CD8-positive, alpha-beta memory T cell (primary cell): ENCODE measurements at places on chromosomes 12 and 14.

- no peaks in the 10 kb centered on the region for H3K36me3 ChIP-seq
- no peak for DNase-seq
- no peak overlapping the region for H3K27ac ChIP-seq
- H3K27me3 ChIP-seq = no peaks in the 10 kb centered on the region
- no peak overlapping the region for H3K4me3 ChIP-seq
These were observed 180.8 kb downstream of the ZFP36L1 start for GRCh38 chr14:68612049-68612448.

GRCh38 chr14:55505846-55506245 is 65.4 kb upstream of the TBPL2 start:
- H3K27ac ChIP-seq = no peak overlapping the region
- H3K4me3 ChIP-seq = no peak overlapping the region
- H3K4me1 ChIP-seq = no peaks in the 10 kb centered on the region
- H3K27me3 ChIP-seq = no peaks in the 10 kb centered on the region
- H3K36me3 ChIP-seq = no peaks in the 10 kb centered on the region

GRCh38 chr14:31902002-31902401 is 175.1 kb upstream of the ARHGAP5 start:
- H3K36me3 ChIP-seq = no peaks in the 10 kb centered on the region
- no peak overlapping the region for H3K27ac ChIP-seq
- no peaks in the 10 kb centered on the region for H3K27me3 ChIP-seq

- H3K36me3 ChIP-seq = no peaks in the 10 kb centered on the region
- no peaks in the 10 kb centered on the region for H3K27me3 ChIP-seq
These were observed 627.0 kb upstream of the FBXO33 start for GRCh38 chr14:40058901-40059897.

GRCh38 chr14:100484531-100485267 is 102.5 kb downstream of the BEGAIN start:
- H3K4me3 ChIP-seq = no peak overlapping the region
- H3K36me3 ChIP-seq = no peaks in the 10 kb centered on the region
- H3K27me3 ChIP-seq = no peaks in the 10 kb centered on the region
- no peak for DNase-seq

DNA sequence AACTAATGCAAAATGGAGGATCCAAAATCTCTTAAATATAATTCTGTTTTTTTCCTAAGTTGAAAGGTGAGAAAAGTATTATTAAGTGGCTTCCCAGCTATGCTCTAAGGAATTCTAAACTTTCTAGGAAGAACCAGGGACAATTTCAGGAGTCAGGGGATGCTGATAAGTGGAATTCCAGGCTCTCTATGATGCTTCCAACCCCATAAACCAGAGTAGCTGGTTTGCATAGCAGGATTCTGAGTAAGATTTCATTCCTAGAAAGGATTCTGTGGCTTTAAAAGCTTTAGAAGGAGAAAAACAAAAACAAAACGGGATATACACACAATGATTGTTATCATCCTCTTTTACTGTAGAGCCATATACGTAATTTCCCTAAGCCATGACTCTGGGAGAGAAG is 93.9 kb downstream of the SLC16A7 start:
- H3K36me3 ChIP-seq = no peaks in the 10 kb centered on the region
- no peak for DNase-seq
- no peaks in the 10 kb centered on the region for H3K4me1 ChIP-seq
- H3K27me3 ChIP-seq = no peaks in the 10 kb centered on the region

GRCh38 chr12:64801381-64801780 is 23.1 kb upstream of the TBC1D30 start:
- H3K36me3 ChIP-seq = no peaks in the 10 kb centered on the region
- H3K4me1 ChIP-seq = no peaks in the 10 kb centered on the region
- no peak overlapping the region for H3K27ac ChIP-seq
- DNase-seq = no peak

DNA sequence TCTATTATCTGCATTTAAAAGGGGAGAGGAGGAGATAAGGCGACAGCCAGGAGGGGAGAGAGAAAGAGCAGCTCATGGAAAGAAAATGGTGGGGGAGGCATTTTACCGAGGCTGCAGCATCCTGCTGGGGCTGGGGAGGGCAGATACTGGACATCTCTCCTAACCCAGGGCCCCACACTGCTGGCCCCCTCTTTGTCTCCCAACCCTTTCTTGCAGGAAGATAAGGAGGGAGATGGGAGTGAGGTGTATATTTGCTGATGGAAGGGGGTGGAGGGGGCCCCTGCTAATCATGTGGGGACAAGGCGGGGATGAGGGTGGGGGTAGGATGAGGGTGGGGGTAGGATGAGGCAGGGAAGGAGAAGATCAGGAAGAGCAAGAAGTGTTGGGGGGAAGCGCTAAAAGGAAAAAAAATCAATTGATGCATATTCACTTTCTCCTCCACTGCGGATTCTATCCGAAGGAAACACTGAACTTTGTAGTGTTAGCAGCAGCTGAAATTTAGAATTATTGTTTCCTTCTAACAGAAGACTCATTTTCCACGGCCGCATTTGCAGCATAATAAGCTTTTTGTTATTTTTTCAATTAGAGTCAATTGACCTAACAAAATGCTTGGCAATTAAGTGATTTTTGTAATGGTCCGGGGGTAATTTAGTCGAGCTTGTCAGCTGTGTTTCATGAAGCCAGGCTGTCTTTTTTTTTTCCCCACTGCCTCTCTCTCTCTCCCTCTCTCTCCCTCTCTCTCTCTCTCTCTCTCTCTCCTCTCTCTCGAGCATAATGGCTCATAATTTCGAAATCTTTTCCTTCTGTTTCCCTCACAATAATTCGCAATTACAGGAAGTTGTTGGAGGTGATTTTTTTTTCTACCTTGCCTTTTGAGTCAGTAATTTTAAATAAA is 1134.6 kb downstream of the BCL11B start:
- no peak for DNase-seq
- peaks cover 71% of the 10 kb centered on the region for H3K4me1 ChIP-seq
- no peaks in the 10 kb centered on the region for H3K36me3 ChIP-seq

- no peak for DNase-seq
- H3K36me3 ChIP-seq = no peaks in the 10 kb centered on the region
- no peaks in the 10 kb centered on the region for H3K4me1 ChIP-seq
- no peaks in the 10 kb centered on the region for H3K27me3 ChIP-seq
- H3K4me3 ChIP-seq = no peak overlapping the region
- no peak overlapping the region for H3K27ac ChIP-seq
These were observed 36.6 kb upstream of the NFKBIA start for GRCh38 chr14:35441160-35441559.

DNA sequence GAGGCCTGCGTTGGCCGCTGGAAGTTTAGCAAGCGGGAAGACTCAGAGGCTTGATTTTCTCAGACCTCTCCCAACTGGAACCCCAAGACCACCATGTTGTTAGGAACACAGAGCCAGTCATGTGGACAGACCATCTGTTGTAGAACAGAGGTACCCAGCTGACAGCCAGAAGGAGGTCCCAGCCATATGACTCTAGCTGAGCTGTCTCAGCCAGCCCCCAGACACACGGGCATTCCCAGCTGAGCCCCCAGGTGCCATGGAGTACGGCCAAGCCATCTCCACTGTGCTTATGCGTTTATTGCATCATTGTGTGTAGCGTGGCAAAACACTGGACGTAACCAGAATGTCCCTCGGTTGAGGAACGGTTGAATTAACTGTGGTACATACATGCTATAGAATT is 421.9 kb downstream of the TMEM132D start:
- no peaks in the 10 kb centered on the region for H3K4me1 ChIP-seq
- no peaks in the 10 kb centered on the region for H3K27me3 ChIP-seq
- no peak overlapping the region for H3K4me3 ChIP-seq
- DNase-seq = no peak
- H3K27ac ChIP-seq = no peak overlapping the region
- no peaks in the 10 kb centered on the region for H3K36me3 ChIP-seq

- H3K36me3 ChIP-seq = no peaks in the 10 kb centered on the region
- no peak for DNase-seq
- H3K4me3 ChIP-seq = no peak overlapping the region
- no peaks in the 10 kb centered on the region for H3K27me3 ChIP-seq
- no peak overlapping the region for H3K27ac ChIP-seq
These were observed 266.4 kb upstream of the SFSWAP start for GRCh38 chr12:131444220-131445164.

GRCh38 chr12:56326533-56326932 is 7.3 kb downstream of the PAN2 start:
- H3K4me1 ChIP-seq = no peaks in the 10 kb centered on the region
- no peak overlapping the region for H3K27ac ChIP-seq

DNA sequence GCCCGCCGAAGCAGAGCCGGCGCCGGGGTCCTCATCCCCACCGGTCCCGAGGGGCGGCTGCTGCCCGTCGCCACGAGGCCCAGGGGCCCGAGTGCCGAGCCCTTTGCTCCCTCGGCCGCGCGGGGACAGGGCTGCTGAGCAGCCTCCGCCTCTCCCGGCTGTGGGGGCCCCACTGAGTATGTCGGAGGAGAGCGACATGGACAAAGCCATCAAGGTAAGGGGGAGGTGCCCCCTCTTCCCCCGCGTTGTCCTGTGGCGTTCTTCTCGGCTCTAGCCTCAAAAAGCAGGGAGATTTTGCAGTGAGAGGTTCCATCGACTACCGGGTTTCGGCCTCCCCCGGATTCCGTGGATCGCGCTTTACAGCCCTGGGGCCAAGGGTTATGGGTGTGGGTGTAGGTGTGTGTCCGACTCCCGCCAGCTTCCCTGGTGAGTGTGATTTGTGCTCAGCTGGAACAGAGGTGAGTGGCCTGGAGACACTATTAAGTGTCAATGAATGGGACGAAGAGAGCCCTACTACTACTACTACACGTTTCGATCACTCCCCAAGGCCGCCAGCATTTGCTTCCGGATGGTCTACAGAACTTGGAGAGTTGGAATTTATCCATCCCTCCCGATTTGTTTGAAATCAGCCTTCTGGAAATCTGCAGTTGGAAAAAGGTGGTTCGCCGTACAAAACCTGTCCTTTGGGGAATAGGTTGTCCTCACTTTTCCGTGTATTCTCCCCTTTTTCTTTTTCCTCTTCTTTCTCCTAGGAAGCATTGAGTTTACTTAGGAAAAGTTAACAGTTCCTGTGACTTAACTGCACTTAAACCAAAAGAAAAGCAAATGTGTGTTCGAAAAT is 748 bp downstream of the MAPKAPK5 start:
- H3K27ac ChIP-seq = peak overlapping the region; percentile 88
- no peak for DNase-seq
- peaks cover 40% of the 10 kb centered on the region for H3K4me1 ChIP-seq
- no peaks in the 10 kb centered on the region for H3K27me3 ChIP-seq
- H3K36me3 ChIP-seq = peaks cover 10% of the 10 kb centered on the region

DNA sequence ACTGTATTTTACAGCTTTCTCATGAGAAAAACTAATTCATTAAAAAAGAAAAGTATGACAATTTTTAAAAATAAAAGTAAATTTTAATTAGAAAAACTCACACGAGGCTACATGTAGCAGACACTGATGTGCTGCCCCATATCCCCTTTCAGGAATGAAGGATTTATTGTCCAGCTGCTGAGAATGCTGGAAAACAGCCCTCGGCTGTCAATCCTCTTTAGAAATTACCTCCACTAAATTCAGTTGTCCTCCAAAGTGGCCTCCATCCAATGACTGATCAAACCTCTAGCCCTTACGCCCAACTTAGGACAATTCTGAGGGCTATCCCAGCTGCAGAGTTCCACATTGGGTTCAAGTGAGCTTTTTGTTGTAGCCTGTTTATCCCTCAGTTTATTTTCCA is 29.8 kb upstream of the AP4S1 start:
- H3K4me1 ChIP-seq = peaks cover 7% of the 10 kb centered on the region
- H3K27me3 ChIP-seq = no peaks in the 10 kb centered on the region
- H3K27ac ChIP-seq = no peak overlapping the region
- H3K4me3 ChIP-seq = no peak overlapping the region

DNA sequence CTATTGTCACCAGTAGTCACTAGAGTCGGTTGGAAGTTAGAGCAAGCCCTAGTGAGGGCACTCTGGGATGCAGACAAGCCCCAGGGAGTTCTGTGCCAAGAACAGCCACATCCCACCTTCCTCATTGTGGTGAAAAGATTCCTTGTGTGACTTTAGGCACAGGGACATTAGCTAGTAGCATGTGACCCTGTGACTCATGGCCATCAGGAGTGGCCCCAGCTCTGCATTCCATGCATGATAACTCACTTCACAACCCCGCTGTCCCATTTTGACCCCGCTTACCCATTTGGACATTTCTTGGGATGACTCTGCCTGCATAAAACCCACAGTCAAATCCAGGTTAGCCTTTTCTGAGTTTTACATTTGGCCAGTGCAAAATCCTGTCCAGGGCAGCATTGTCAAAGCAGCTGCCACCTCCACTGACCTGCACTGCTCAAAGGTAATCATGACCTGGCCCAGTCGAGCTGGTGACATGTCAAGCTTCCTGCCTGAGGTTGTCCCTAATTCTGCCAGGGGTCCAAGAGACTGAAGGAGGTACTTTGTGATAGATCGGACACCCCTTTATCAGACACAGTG is 430.5 kb downstream of the DPF3 start:
- no peak for DNase-seq
- H3K27me3 ChIP-seq = no peaks in the 10 kb centered on the region
- no peaks in the 10 kb centered on the region for H3K36me3 ChIP-seq
- H3K27ac ChIP-seq = no peak overlapping the region
- H3K4me3 ChIP-seq = no peak overlapping the region

DNA sequence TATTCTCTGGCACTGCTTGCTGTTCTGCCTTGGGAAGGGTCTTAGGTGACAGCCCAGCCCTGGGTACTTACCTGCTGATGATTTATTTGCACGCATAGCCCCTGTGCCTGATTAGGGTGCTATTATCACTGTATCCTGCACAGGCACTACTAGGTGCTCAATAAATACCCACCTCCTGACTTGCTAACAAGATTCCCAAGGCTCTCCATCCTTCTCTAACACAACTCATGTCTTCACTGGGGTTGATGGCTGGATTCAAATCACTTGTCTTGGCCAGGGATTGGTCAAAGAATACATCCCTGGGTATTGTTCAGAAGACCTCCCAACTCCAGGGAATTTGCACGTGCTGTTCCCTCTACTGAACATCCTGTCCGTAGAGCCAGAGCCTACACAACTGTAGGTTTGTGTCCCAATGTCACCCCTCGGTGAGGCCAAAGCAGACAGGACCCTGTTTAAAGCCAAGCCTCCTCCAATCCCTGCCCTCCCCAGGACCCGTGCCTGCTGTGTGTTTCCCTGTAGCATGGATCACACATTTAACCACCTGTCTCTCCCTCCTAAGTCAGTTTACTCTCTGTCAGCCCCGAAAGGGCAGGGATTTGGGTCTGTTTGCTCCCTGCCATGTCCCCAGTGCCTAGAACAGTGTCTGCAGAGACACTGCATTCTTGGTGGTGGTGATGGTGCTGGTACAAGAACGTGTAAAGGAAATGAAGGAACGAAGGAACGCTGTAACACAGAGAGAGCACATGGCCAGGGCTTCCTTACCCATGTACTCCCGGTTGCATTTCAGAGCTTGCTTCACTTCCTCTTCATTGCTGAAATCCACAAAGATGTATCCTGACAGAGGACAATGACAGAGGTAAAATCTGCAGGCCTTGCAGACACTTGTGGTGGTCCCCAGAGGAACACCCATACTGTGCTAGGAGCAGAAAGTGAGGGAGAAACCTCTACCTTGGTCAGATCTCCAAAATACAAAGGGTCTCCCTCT is 16.5 kb downstream of the RBM19 start:
- H3K4me3 ChIP-seq = no peak overlapping the region
- DNase-seq = no peak
- H3K27ac ChIP-seq = no peak overlapping the region
- H3K27me3 ChIP-seq = no peaks in the 10 kb centered on the region
- H3K4me1 ChIP-seq = no peaks in the 10 kb centered on the region
- peaks cover 64% of the 10 kb centered on the region for H3K36me3 ChIP-seq
